A549 treated with Hydrocortisone at 1 μM for 4 hours (cell line): ENCODE measurements at places on chromosomes 5 and 9. TPM values are rescaled to one million over a fixed set of nuclear protein-coding genes. Genes with fewer than 3 reads are reported as not detected.

Gene HSPA4
- total RNA-seq = 150 to 192 TPM (median 180 TPM) in 5 replicates

Gene CCDC192
- not detected in 5 replicates for total RNA-seq

Gene FBP2
- 0.06 TPM in 1 of 5 replicates, not detected in the others for total RNA-seq

Gene PCDHB14
- total RNA-seq = 0.06 to 0.10 TPM (median 0.08 TPM) in 5 replicates

Gene SMIM32
- total RNA-seq = not detected in 5 replicates

Gene MSMP
- 0.40 to 0.58 TPM in 2 of 5 replicates, not detected in the others for total RNA-seq

Gene SCGB3A1
- not detected in 5 replicates for total RNA-seq

Gene MZB1
- 0.13 TPM in 1 of 5 replicates, not detected in the others for total RNA-seq

Gene UGT3A1
- total RNA-seq = not detected in 5 replicates

Gene KLF4
- total RNA-seq = 30.4 to 33.7 TPM (median 32.1 TPM) in 5 replicates

Gene NCS1
- 36.7 to 52.9 TPM (median 48.9 TPM) in 5 replicates for total RNA-seq

Gene HTR4
- total RNA-seq = not detected in 5 replicates

Gene LCP2
- total RNA-seq = 0.05 to 0.06 TPM in 2 of 5 replicates, not detected in the others

Gene DPYSL3
- total RNA-seq = 18.7 to 26.1 TPM (median 21.3 TPM) in 5 replicates

Gene CCL28
- 0.03 to 0.13 TPM (median 0.06 TPM) in 5 replicates for total RNA-seq

Gene CXCL14
- 0.13 to 0.37 TPM (median 0.15 TPM) in 5 replicates for total RNA-seq

Gene PCDHA9
- not detected in 5 replicates for total RNA-seq

Gene ZNF618
- total RNA-seq = 7.4 to 11.9 TPM (median 9.7 TPM) in 5 replicates

Gene PCDHA13
- 0.06 to 0.10 TPM (median 0.08 TPM) in 3 of 5 replicates, not detected in the others for total RNA-seq

Gene IFNA2
- total RNA-seq = not detected in 5 replicates

Gene GABRA6
- not detected in 5 replicates for total RNA-seq

Gene KDM3B
- total RNA-seq = 33.2 to 55.5 TPM (median 39.2 TPM) in 5 replicates
